ENCODE measurements at places on chromosomes 3 and 15. TPM values are rescaled to one million over a fixed set of nuclear protein-coding genes. Genes with fewer than 3 reads are reported as not detected.

HRG gene
- not detected for total RNA-seq

CRYGS gene
- 1.1 TPM for total RNA-seq

SPESP1 gene
- 2.4 TPM for total RNA-seq

PLIN1 gene
- total RNA-seq, result 0.26 TPM

TGM4 gene
- not detected for total RNA-seq

LSAMP gene
- total RNA-seq, result 0.19 TPM

CTXN2 gene
- total RNA-seq, result not detected

ANKRD63 gene
- not detected for total RNA-seq

DNAJA4 gene
- 2.1 TPM for total RNA-seq

KLHL6 gene
- total RNA-seq, result 0.26 TPM

TUSC2 gene
- 14.7 TPM for total RNA-seq

PRTG gene
- total RNA-seq, result 0.62 TPM

SLCO3A1 gene
- total RNA-seq, result 5.6 TPM

ACTRT3 gene
- total RNA-seq, result 6.1 TPM

RARB gene
- 6.9 TPM for total RNA-seq

MORC1 gene
- not detected for total RNA-seq

GPR160 gene
- total RNA-seq, result 0.92 TPM

HHATL gene
- not detected for total RNA-seq

MAP1A gene
- 49.3 TPM for total RNA-seq

CADPS gene
- 0.40 TPM for total RNA-seq

PRRT3 gene
- total RNA-seq, result 2.5 TPM

CELF6 gene
- total RNA-seq, result 0.13 TPM

NMB gene
- 1.8 TPM for total RNA-seq

LSM3 gene
- 9.9 TPM for total RNA-seq

C3orf80 gene
- total RNA-seq, result 0.25 TPM

FBXW12 gene
- not detected for total RNA-seq

ACAA1 gene
- total RNA-seq, result 47.3 TPM

VEPH1 gene
- total RNA-seq, result 62.6 TPM

CCDC191 gene
- total RNA-seq, result 3.9 TPM

SLC28A1 gene
- not detected for total RNA-seq

PXYLP1 gene
- 5.4 TPM for total RNA-seq

XYLB gene
- 9.1 TPM for total RNA-seq

ARMC8 gene
- 46.0 TPM for total RNA-seq

ZNF621 gene
- total RNA-seq, result 16.0 TPM

AGBL1 gene
- total RNA-seq, result not detected

MINAR1 gene
- total RNA-seq, result 0.68 TPM

NIT2 gene
- total RNA-seq, result 13.6 TPM

CAPN3 gene
- total RNA-seq, result 2.2 TPM

FGF12 gene
- total RNA-seq, result 0.12 TPM

GOLGA8N gene
- total RNA-seq, result 10.3 TPM

IL12A gene
- 0.19 TPM for total RNA-seq

FANCD2OS gene
- total RNA-seq, result not detected

CLRN1 gene
- total RNA-seq, result not detected

DUOX2 gene
- total RNA-seq, result not detected

MCTP2 gene
- total RNA-seq, result 1.2 TPM

PLA2G4E gene
- not detected for total RNA-seq

CACNA1D gene
- 0.44 TPM for total RNA-seq

COL6A5 gene
- total RNA-seq, result not detected

RYR3 gene
- total RNA-seq, result not detected

SEMA5B gene
- 3.6 TPM for total RNA-seq

CPN2 gene
- not detected for total RNA-seq

CTXND1 gene
- total RNA-seq, result not detected

CA12 gene
- 93.6 TPM for total RNA-seq

TERC gene
- 36.7 TPM for total RNA-seq

Measured in aortic smooth muscle cell (primary cell).